ENCODE measurements at places on chromosomes 4 and X.

DNA sequence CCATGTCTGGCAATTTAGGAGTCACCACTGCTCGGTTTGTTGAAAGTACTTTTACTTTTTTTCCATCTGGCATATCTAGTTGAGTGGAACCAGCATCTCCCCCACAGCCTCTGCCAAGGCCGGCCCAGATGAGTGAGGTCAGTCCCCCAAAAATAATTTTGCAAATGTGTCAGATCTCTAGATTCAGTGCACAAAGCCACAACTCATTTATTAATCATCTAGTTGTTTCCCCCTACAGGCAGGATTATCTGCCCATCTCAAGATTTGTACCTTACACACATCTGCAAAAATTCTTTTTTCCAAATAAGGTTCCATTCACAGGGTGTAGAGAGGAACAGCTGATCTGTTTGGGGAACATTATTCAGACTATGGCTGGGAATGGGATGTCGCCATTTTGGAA, 174.0 kb upstream of the MXRA5 start:
- DNase-seq, result no peak

DNA sequence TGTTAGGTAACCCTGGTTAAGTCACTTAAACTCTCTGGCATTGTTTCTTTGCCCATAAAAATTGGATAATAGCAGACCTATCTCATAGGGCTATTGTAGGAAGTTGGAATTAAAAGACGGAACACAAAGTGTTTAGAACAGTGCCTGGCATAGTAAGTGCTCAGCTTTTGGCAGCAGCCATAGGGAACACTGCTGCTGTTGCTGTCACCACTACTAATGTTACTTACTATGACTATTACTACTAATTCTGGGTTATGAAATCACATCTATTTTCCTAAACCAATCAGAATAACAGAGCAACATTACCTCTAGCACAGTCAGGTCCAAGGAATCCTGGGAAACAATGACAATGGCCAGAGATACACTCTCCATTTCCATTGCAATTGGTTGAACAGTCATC, 300.0 kb downstream of the SH2D1A start:
- no peak for DNase-seq

DNA sequence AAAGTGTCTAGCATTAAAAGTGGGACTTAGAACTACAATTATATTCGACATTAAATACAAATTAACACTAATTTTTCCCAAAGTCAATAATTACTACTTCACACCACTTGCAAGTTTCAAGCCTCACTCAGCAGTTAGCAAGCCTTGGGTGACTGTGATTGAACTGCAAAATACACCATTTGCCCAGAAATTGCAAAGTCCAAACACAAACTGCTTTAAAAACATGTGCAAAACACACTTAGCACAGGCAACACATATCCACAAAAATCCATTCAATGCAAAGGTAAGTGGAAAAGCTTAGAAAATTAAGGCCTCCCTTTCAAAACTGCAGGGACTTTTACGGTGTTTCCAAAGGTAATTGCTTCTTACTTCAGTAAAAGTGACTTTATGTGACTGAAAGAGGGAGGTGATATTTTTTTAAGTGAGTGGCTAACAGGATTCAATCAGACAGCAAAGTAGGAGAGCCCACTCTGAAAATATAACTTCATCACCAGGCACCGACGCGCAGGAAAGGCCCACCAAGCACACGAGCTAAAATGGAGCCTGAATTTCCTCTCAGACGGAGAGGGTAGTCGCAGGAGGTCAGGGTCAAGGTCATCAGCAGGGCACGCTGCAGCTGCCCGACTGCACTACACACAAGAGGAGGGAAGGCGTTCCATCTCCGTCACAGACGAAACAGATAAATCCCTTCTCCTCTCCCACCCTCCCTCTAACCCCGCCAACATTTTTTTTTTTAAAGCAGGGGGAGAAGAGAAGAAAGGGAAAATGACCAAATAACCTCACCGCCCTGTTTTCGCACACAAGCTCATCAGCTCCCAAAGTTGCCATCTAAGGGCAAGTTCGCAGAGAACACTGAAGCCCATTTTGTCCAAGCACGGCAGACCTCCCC, 3.1 kb downstream of the ZNF827 start:
- no peak for DNase-seq

- DNase-seq, result no peak
Measured at GRCh38 chr4:75904076-75904475, 1.8 kb upstream of the PPEF2 start.

- DNase-seq, result no peak
Measured at GRCh38 chrX:110684653-110685052, 111.0 kb downstream of the CHRDL1 start.

- no peak for DNase-seq
Measured at GRCh38 chr4:37985730-37986275, 25.6 kb downstream of the PTTG2 start.

DNA sequence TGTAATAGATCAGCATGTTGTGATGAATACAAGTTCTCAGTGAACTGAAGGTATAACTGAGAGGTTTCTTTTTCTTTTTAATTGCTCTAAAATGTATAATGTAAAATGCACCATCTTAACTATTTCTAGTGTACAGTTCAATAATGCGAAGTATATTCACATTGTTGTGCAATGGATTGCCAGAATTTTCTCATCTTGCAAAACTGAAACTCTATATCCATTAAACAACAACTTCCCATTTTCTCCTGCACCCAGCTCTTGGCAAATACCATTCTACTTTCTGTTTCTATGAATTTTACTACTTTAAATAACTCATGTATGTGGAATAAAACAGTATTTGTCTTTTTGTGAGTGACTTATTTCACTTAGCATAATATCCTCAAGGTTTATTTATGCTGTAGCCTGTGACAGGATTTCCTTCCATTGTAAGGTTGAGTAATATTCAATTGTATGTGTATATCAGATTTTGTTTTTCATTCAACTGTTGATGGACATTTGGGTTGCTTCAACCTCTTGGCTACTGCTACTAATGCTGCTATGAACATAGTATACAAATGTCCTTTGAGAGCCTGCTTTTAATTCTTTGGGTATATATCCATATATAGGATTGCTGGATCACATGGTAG, 53.5 kb upstream of the NPFFR2 start:
- DNase-seq, result no peak

- no peak for DNase-seq
Measured at GRCh38 chrX:16827225-16827624, 41.0 kb downstream of the TXLNG start.

DNA sequence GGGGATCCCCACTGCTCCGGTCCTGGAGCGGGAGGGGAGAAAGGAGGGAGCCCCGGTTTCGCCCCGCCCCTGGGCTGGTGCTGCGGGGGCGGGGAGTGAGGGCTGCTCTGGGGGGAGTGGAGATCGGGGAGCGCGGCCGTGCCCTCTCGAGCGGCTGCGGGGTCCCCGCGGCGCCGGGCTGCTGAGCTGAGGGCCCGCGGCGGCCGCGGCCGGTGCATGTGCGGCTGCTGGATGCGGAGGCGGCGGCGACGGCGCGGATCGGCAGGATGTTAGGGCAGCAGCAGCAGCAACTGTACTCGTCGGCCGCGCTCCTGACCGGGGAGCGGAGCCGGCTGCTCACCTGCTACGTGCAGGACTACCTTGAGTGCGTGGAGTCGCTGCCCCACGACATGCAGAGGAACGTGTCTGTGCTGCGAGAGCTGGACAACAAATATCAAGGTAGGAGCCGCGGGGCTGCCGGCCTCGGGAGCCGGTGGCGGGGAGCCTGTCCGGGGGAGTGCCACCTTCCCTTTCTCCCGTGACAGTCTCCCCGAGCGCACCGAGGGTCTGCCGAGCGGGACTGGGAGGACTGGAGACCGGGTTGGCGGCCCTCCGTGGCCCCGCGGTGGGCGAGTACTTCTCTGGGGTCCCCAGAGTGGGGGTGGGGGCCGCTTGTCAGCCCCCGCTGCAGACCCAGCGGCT, at the start of gene ING2:
Gene ING2, plus strand, starts transcription at position 129 of the 681 bp plus-strand sequence. Its CDS starts 138 bp downstream, at position 267.
- no peak for DNase-seq

DNA sequence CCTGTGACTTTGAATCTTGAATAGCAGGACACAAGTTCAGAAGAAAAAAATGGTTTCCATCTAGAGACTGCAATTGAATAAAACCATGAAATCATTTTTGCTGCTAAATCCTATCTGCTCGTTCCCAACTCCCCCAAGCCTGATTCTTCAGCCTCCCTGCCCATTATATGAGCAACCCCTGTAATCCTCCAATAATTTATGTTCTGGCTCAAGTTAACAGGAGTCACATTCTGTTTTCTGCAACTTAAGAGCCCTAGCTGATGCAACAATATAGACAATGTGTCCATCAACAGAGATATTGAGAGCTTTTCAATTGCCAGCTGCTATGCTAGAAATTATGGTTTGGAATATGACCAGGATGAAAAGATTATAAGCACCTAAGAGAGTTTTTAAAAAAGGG, 84.1 kb downstream of the LDB2 start:
- DNase-seq, result no peak

DNA sequence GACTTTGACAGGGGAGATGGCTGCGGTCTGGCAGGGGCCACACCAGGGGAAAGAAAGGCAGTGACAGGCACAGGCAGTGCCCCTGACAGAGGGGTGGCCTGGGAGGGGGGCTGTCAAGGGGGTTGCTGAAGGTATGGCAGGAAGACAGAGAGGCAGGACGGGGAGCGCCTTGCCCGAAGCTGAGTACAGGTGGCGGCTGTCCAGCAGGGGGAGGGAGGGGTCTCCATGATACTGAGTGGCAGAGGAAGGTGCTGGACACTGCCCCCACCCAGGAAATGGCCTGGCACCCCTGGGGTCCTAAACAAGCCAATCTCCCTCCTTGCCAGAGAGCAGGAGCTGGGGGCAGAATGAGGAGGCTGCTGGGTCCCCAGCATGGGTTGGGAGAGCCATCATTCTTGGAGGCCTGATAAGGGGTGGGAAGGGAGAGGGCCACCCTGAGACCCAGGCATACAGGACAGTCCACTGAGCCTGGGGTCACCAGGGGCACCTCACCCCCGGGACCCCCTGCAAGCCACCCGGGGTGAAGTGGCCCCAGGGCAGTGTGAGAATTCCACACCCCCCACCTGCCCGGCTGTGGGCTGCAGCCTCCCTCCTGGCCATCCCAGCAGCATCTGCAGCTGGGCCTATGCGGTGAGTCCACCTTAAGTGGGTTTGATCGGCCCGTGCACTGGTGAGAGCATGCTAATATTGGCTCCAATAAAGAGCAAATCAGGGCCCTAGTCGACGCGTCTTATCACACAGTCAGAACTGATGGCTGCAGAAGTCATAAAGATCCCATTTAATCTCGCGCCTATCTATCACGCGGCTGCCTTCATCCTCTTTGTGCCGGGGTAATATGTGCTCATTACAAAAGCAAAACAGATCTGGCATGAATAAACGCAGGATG, 108.5 kb downstream of the FAM53A start:
- DNase-seq, result no peak

GRCh38 chr4:113990886-113991285, 11.4 kb upstream of the ARSJ start:
- DNase-seq, result no peak

DNA sequence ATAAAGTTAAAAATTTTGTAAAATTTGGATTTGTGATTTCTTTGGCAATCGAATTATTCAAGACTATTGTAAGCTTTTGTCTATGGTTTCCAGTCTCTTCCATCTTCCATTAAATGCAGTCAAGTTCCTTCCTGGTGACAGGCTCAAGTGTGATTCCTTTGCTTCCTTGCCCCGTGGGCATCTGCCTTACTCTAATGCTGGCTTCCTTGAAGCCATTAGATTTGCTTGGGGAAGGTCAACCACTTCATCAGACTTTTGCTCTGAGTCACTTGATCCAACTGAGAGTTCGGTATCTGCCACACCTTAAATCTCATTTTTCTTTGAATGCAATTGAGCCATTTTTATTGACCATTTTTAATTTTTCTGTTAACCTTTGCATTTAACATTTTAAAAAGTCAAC, 648.8 kb downstream of the SPOCK3 start:
- DNase-seq, result no peak

- peak; percentile 66 for DNase-seq
Measured at GRCh38 chr4:1693131-1693896, 9.2 kb upstream of the FAM53A start.

DNA sequence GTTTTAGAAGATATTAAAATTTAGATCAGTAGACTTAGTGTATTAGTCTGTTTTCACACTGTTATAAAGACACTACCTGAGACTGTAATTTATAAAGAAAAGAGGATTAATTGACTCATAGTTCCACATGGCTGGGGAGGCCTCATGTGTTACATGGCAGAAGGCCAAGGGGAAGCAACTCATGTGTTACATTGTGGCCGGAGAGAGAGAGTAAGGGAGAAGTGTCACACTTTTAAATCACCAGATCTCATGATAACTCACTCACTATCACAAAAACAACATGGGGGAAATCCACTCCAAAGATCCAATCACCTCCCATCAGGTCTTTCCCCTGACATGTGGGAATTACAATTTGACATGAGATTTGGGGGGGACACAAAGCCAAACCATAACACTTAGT, 1159.7 kb upstream of the PCDH7 start:
- DNase-seq, result no peak

GRCh38 chrX:139554376-139554775, 23.8 kb downstream of the F9 start:
- no peak for DNase-seq

DNA sequence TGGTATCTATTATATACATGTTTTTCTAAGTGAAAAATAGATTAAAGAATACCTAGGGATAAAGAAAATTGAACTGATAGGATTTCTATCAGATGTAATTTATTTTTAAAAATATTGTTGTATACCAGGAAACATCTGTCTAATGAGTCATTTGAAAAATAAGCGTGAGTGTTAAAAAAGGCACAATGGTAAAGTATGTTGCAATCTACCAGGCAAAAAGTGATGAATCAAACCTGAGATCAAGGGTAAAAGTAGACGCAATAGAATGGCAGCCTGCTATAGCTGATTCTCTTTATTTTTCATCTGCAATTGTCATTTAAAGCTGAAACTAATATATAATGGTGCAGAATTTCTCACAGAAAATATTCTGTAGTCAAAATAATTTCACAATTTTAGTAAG, 1119.6 kb downstream of the PCDH18 start:
- DNase-seq, result no peak

- no peak for DNase-seq
Measured at GRCh38 chr4:182141061-182141460, 102.1 kb upstream of the TENM3 start.

DNA sequence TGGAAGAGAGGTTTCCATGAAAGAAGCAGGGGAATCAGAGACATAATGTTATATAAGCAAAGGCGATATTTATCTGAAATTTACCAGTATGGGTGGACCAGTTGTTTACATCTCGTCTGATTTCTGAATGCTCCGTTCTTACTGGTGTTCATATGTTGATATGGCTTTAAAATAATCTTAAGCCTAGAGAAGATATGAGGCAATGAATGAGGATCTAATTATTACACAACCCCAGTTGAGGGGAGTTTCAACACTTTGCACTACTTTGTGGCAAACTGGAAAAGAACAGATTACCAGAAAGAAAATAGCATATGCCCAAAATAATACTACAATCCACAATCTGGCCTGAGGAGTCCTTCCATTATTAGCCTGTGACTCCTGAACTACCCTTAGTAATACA, 263.3 kb upstream of the MAGEB2 start:
- no peak for DNase-seq

- no peak for DNase-seq
Measured at GRCh38 chr4:110869114-110869513, 246.2 kb upstream of the PITX2 start.

DNA sequence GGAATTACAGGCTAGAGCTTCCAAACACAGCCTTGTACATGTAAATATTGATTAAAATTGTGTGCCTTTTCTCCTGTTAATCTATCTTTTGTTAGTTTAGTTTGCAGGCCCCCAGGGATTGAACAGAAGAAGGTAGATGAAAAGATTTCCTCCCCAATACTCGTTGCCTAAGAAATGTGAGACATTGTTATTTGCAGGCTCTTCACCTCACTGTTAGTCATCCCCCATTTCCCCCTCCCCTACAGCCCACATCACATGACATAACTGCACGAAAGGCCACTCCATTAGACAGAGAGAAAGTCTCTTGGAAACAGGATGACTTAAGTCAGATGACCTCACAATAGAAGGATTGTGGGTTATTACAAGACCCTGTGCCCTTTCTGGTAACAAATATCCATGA, 13.3 kb upstream of the MID1 start:
- no peak for DNase-seq
